NCI-H1417 treated with DMSO at 0.1 percent for 48 hours (cell line): ENCODE measurements at places on chromosomes 2 and 18.

DNA sequence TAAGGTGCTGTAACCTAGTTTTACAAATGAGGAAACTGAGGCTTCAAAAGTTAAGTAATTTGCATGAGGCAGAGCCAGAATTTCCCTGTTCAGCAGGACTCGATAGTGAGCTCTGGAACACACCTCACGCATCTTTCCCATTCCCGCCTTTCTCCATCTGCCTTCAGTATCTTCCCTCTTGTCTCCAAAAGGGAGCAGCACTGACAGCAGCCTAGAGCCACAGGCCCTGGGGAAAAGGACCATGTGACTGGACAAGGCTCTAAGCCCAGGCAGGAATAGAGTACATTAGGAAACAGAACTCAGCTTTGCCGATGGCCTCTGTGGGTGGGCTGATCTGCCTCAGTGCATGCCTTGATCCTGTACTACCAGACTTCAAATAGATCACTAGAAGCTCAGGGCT, 21.5 kb downstream of the GPR155 start:
- no peak for DNase-seq

DNA sequence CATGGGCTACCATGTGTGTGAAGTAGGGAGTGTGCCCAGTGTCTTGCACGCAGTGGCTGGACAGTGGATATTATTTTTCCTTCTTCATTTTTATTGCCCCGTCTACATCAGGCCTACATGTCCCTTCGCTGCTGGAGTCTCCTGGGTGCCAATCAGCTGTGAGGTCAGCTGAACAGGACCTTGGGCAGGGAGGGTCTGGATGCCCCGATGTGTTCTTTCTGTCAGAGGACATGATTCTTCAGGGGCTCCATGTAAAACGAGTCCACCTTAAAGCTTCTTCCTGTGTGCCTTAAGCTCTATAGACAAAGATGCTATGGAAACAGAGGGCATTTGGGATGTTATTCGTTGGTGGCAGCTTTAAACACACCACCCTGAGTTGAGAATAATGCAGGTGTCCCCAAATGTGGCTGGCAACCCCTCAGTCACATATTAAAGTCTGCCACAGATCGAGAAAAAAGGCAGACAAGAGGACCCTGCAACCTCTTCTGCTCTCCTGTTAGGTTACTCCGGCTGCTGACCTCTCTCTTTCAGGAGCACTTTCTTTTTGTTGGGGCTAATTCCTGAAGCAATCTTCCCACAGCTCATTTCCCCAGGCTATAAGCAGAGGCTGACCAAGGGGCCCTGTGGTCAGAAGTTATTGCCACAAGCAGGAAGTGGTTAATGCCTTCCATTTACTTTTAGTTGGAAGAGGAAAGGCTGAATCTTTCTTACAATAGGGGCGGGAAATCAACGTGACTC, 20.0 kb downstream of the GREB1 start:
- no peak for DNase-seq

- DNase-seq: no peak
These were observed 61.4 kb upstream of the RTN4 start for GRCh38 chr2:55111570-55112228.

- no peak for DNase-seq
These were observed 59.0 kb downstream of the TANK start for GRCh38 chr2:161219211-161219610.

GRCh38 chr2:215324811-215325210, 13.0 kb downstream of the ATIC start:
- DNase-seq: no peak

DNA sequence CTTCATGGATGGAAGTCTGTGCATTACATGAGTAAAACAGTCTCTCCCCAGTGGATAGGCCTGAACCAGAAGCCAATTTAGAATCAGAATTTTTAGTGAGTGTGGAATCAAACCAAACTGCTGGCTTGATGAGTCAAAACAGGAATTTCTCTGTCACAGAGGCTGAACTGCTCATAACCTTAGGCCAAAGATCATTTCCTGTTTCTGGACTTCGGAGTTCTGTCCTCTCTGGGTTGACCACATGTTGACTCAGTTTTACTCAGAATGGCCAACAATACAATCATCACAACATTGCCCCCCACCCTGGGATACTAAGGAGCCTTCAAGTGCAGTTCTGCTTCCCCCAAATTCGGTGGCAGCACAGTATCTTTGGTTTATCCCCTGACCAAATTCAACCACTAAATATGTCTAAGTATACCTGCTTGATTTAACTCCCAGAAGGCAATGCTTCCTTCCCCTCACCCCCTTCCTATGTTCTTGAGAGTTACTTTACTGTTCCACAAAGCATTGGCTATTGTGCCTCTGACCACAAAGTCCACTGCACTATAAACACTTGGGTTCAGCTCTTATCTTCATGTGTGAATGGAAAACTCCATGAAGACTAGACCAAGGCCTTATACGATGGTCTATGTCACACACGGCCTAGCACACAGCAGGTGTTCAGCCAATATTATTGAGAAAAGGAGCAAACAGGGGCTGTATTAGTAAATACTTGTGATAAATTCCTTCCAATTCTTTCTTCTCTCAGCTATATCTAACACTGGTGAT, 67.8 kb downstream of the NXPH2 start:
- no peak for DNase-seq

DNA sequence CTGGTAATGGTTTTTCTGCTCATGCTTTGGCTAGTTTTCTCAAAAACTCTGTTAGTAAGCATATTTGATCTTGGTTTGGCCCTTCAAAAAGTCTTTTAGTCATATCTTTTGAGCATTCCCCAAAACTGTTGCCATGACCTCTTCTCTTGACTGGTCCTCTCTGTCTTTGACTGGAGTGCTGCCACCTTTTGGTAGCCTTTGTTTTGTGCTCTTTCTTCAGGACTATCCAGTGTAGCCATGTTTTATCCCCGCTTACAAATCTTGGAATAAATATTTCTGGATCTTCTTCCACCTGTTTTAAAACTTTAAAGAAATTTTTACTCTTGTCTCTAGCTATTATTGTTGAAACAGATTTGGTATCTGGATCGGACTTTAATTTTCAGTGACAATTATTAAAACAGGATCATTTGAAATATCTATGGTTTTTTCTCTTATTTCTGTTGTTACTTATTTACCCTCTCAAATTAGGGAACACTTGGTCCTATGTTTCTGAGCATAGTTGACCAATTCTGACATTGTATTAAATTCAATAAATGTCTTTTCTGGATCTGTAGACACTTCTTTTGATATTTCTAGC, 965 bp upstream of the ELOA2 start:
- no peak for DNase-seq

DNA sequence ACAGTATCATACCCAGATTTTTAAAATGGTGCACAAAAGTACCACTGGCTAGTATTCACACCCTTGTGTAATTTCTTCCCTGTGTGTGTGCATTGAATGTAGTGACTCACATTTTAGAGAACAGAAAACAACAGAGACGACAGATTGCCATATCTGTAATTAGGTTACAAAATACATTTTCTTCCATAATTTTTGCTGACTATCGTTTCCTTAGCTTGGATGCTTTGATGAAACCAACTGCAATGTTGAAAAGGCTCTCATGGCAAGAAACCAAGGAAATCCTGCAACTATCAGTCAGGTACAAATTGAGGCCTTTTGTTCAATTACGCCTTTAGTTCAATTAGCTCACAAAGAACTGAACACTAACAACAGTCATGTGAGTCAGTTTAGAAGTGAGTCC, 484.4 kb downstream of the ZNF804A start:
- no peak for DNase-seq

- DNase-seq: no peak
These were observed 256.7 kb downstream of the ANAPC1 start for GRCh38 chr2:111627256-111627655.

GRCh38 chr2:105783151-105783738, 38.5 kb downstream of the NCK2 start:
- no peak for DNase-seq

GRCh38 chr2:19496646-19497045, 138.2 kb upstream of the OSR1 start:
- DNase-seq: no peak

- no peak for DNase-seq
These were observed 70.4 kb downstream of the ASAP2 start for GRCh38 chr2:9276901-9277451.

DNA sequence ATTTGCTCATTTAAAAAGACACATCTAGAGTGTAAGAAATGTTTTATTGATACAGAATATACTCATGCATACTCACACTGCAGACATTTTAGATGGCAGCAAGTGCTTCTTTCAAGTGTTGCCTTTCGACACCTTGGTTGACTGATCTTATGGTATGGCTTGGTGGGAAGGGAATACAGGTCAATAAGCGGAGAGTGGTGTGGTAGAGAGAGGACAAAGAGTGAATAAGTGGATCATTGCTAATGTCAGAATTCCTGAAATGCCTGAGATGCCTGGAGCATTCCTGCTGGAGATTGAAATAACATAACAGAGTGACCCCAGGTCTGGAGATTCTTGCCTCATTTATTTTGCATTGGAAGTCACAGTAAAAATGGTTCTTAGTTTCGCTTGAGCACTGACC, 76.7 kb downstream of the RND3 start:
- DNase-seq: no peak

- DNase-seq: no peak
These were observed 129.6 kb upstream of the DNAJC10 start for GRCh38 chr2:182586426-182586825.

DNA sequence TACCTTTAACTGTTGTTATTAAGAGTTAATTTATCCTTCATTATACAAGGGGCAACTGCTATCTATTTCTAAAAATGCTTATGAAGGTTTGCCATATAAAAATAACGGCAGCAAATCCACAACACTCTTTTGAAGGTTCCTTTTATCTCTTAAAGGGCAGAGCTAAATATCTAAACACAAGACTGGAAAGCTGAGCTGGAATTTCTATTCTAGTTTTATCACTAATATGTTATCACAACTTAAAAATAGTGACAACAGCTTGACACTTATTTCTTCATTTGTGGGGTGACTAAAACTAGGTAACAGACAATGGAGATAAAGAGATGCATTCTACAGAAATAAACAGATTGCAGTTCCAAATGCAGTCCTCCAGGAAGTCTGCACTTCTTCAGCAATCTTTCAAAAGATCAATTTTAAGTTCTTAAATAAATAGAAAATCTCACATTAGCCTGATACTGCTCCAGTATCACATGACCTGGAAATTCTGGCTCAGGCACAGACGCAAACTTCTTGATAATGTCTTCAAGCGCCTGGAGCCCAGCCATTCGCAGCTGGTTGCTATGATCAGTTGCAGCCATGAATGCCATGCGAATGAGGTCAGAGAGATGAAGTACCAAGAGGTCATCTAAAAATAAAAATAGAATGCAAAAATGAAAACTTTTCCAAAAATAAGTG, 54.0 kb upstream of the STRN start:
- no peak for DNase-seq

DNA sequence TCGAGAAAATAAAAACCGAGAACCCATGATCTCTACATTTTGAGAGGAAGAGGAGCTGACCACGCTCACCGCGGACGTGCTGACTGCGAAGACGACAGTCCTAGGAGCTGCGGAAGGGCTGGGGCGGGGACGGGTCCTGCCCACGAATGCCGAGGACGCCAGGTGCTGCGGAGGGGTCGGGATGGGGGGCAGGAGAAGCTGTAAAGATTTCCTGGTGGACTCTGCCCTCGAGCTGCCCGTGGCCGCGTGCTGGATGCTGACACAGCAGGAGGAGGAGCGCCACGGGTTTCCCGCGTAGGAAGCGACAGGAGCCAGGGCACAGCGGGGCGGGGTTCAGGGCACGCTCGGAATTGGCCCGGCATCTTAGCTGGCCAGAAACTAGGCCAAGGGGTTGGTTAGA, 22.2 kb downstream of the ZSCAN30 start:
- DNase-seq: peak; percentile 73

GRCh38 chr2:9145109-9145751, 61.4 kb upstream of the ASAP2 start:
- no peak for DNase-seq

DNA sequence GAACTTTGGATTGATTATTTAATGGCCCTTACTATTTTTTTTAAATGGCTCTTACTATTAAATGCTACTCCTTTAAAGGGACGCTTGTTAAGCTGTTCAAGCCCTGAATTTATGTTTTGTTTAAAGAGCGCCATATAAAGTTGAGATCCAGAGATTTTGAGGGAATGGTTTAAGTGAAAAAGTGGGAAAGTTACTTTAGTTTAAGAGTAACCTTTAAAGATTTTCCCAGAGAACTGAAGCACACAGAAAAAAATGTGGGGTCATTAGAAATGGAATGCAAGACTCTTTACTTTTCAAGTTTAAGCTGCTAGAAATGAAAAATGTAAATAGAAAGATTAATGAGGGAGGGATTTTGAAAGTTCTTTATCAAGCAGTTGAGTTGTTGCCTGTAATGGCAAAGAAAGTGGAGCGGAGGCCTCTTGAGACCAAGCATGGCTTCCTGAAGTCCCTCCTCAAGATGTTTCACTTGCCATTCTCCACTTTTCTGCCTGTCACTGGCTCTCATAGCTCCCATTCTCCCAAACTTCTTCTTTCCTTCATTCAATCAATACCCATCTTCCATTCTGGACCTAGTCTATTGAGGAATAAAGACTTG, 93.2 kb downstream of the KCNS3 start:
- DNase-seq: no peak

- no peak for DNase-seq
These were observed 395.4 kb upstream of the ACVR2A start for GRCh38 chr2:147449323-147449991.

- no peak for DNase-seq
These were observed 75.4 kb upstream of the HNMT start for GRCh38 chr2:137888845-137889244.

DNA sequence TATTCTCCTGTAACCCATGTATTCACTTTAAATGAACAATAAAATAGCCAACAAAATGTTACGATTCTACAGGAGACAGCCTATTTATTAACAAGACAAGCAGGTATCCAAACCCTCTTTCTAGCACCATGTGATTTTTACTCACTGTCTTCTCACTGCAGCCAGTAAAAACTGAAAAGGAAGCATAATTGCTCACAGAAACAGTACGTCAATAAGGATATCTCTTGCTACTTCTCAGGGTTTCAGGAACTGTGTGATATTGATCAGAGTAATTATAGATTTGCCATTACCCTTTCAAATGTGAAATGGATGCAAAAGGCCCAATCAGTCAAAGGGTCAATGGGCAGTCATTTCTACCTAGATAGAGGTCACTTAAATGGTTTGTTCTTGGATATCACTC, 1473.8 kb upstream of the DDX18 start:
- no peak for DNase-seq

- DNase-seq: no peak
These were observed 25.8 kb downstream of the TRAPPC12 start for GRCh38 chr2:3405307-3405706.

- DNase-seq: no peak
These were observed 12.8 kb upstream of the KIAA2012 start for GRCh38 chr2:202060218-202060617.

DNA sequence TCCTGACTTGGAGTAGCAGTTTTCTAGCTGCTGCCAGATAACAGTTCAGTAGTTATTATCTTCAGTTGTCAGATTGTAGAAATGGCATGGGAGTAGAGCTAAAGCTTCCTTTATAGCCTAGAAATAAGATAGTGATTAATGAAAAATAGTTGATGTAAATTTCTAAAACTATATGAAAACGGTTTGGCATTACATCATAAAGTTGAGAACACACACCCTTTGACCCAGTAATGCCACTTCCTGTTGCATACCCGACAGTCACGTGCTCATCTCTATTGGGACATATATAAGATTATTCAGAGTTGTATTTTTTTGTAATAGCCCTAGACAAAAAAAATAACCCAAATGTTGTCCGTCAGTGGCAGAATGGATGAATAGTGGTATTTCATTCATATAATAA, 39.4 kb upstream of the ASB1 start:
- no peak for DNase-seq
